ENCODE measurements at places on chromosomes 11 and 22.

DNA sequence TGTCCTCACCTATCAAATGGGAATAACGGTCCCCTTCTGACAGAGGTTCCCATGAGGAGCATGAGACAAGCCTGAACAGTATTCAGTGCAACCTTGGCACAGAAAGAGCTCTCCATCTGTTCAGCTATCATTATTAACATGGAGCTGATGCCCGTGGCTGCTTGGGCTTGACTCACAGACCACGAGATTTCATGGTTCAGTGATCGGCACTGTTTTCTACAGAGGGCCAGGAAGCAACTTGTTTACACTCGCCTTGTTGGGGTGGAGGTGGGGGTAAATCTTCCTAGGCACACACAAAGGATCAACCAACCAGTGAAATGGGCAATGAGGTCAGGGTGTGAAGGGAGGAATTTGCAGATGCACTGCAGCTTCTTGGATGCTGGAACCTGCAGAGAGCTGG is 88.2 kb downstream of the CWC15 start:
- no peak for DNase-seq

- no peak for DNase-seq
Observed at GRCh38 chr11:111344032-111344431, 35.0 kb downstream of the POU2AF1 start.

- no peak for DNase-seq
Observed at GRCh38 chr11:44615913-44616791, 50.7 kb downstream of the CD82 start.

DNA sequence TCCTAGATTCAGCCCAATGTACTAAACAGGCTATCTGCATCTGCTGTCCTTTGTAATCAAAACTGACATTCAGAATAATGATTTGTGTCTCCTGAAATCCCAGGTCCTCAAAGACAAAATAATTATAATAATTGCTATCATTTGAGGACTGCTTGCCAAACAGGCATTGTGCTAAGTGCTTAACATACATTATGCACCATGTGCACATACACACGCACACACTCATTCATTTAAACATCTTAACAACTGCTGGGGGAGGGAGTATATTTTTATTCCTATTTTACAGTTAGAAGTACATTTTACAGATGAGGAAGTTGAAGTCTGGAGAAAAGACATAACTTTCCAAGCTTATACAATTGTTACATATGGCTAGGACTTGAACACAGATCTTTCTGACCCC is 308.0 kb upstream of the ZC3H12C start:
- no peak for DNase-seq

GRCh38 chr11:32231909-32232493 is 141.1 kb downstream of the RCN1 start:
- DNase-seq: no peak

Data from T-helper 22 cell (primary cell).